ENCODE measurements at places on chromosomes 5 and 9.

DNA sequence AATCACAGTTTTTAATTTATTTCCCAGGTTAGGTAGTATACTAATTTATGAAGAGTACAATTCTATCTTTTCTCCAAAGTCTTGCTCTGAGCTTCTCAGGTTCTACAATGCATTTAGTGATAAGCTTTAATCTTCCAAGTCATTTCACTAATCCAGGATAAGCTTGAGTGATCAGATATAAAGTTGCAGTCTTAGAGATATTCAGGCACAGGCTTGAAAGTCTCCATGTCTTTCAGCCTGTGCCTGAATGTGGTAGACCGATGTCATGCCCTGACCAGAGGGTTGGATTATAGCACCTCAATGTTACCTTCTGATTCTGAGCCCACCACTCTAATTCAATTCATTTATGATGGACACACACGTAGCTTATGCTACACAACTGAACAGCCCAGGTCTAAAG is 3.2 kb downstream of the CRHBP start:
- DNase-seq, result no peak

- peak; percentile 60 for DNase-seq
Measured at GRCh38 chr9:90102292-90102901, 497.6 kb downstream of the GADD45G start.

GRCh38 chr5:83924171-83924570 is 203.5 kb upstream of the HAPLN1 start:
- DNase-seq, result no peak

DNA sequence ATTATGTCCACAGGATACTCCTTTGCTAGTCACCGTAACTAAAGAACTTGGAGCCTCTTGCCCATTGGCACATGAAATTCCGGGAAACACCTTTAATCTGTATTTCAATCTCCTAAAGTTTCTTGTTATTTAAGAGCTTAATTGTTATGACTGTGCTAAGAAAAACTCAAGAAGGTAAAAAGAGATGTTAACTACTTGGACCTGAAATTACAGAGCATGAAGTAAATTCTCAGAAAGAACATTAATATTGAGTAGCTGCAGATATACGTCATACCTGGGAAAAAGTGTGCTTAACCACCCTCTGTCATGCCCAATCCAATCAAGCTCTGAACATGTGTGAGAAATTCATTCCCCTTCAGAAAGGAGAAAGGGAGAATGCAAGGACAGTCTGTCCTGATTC is 394.9 kb upstream of the PTGER4 start:
- DNase-seq, result no peak

DNA sequence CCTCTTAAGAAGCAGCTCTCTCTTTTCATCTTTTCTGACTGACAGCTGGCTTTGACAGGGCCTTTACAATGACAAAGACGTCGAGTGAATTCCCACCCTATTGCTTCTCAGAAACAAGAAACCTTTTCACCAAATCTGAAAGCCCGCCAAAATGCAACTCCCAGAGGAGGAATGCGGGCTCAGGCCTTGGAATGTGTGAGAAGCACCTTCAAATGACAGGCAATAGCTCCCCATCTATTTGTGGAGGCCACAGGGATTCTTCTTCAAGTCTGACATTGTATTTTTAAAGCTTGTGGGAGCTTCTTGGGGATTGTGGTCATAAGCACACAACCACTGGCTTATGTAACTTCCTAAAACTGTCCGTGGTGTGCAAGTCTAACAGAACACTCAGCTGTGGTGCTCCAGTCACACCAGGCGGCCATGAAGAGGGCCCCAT is 72.7 kb downstream of the DPYSL3 start:
- DNase-seq, result no peak

GRCh38 chr5:168174376-168174775 is 117.1 kb upstream of the WWC1 start:
- no peak for DNase-seq

DNA sequence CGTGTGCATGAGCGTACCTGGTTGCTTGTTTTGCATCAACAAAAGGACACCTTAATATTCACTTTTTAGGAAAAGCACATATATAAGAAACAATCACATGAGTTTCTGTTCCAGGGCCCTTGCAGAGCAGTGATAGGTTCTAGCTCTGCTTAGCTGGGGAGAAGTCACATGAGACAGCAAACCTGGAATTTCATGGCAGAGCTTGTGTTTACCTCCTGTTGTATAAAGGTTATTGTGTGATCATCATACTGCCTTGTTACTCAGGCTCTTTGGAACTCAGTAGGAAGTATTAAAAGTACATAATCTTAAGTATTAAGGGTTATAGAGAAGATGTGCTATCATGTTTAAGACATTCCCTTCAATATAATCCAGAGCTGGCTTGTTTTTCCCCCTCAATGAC is 18.0 kb upstream of the VLDLR start:
- no peak for DNase-seq

DNA sequence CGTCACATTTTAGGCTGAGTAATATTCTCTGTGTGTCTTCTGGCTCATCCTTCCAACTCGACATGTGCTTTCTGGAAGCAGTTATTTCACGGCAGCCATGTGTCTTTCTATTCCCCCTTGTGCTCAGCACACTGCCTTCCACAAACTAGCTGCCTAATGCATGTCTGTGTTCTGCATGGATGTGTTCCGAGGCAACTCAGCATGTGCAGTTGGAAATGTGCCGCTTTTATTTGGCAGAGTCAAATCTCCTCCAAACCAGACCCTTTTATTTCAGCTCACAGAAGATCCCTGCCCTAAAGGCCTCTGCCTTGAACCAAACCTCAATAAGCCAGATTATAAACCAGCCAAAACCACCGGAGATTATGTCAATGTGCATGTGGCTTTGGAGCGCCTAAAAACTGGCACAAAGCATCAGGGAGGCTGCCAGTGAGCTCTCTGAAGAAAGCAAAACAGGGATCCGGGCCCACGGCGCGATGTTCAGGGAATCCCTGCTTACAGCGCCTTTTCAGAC is 360.2 kb downstream of the DEPDC1B start:
- DNase-seq, result no peak

GRCh38 chr9:93185266-93186214 is 1.6 kb downstream of the WNK2 start:
- DNase-seq, result no peak

- DNase-seq, result peak; percentile 63
Measured at GRCh38 chr5:179795863-179796833, 2.4 kb downstream of the LTC4S start.

DNA sequence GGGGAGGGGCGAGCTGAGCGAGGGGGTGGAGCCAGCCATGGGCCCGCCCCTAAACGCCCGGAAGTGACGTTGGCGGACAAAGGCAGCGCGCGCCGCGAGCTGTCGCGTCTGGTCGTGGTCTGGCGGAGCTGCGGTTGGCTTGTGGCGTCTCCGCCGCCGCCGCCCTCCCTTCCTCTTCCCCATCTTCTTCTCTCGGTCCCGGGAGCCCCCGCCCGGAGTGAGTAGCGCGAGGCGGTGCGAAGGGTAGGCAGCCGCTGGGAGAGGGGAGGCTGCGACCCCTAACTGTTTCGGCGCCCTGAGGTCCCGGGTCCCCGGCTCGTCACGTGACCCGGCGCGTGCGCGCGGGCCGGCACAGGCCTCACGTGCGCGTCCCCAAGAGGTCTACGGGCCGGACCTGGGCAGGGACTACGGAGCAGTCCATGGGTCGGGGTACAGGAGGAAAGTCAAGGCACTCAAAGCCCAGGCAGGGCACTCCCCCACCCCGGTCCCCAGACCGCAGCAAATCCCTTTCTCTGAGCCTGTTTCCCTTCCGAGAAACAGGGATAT is at the start of gene NTMT1:
Gene NTMT1 (plus strand): TSS at position 85 of the 546 bp plus-strand sequence. CDS start 6,541 bp downstream, outside the sequence.
- DNase-seq, result peak; percentile 89

GRCh38 chr5:159533197-159533596 is 202.9 kb upstream of the IL12B start:
- no peak for DNase-seq

DNA sequence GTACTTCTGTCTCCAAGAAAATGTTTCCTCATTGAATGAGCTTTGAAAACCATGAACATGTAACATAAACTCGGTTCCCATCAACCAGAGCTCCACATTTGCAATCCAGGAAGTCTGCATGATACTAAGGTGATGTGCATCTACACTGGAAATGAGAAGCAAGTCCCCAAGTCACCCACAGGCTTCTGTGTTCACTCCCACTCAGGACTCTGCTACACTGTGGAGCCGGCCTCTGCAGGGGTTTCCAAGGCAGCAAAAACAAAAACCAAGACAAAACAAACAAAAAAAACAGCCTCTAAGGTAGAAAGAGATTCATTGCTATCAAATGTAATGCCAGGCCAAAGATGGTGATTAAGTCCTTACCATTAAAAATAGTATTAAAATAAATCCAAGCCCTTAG is 593.7 kb downstream of the IRX1 start:
- DNase-seq, result no peak

- no peak for DNase-seq
Measured at GRCh38 chr5:156951359-156951758, 11.7 kb downstream of the TIMD4 start.

GRCh38 chr5:58366461-58366860 is 93.4 kb downstream of the PLK2 start:
- DNase-seq, result no peak

- no peak for DNase-seq
Measured at GRCh38 chr5:74521401-74521800, 119.1 kb downstream of the ENC1 start.

- DNase-seq, result no peak
Measured at GRCh38 chr5:137379555-137380286, 119.4 kb downstream of the SPOCK1 start.

- peak; percentile 56 for DNase-seq
Measured at GRCh38 chr9:137705443-137705863, 86.6 kb downstream of the EHMT1 start.

- peak; percentile 38 for DNase-seq
Measured at GRCh38 chr5:131394128-131394527, 130.3 kb downstream of the CDC42SE2 start.

- DNase-seq, result no peak
Measured at GRCh38 chr9:131630205-131630831, 85.0 kb downstream of the PRRT1B start.

GRCh38 chr9:109012009-109012875 is 1.1 kb downstream of the CTNNAL1 start:
- peak; percentile 10 for DNase-seq

DNA sequence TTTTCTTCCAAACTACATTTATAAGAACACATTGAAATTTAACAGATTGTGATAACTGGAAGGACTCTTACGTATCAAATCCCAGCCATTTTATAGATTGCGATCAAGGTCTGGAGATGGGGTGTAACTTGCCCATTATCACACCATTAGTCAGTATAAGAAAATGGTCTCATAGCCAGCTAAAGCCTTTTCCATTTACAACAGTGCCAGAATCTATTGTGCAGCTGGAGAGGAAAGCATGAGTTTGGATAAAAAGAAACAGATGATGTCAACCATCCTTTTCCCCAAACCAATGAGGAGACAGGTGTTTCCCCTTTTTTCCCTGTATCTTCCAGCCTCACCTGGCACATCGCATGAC is 658.8 kb downstream of the ACTL7B start:
- DNase-seq, result no peak

Data from CD8-positive, alpha-beta memory T cell (primary cell).